Left kidney (tissue), 8 donors: ENCODE measurements at places on chromosomes 12 and 14. TPM values are rescaled to one million over a fixed set of nuclear protein-coding genes. Genes with fewer than 3 reads are reported as not detected.

DNA sequence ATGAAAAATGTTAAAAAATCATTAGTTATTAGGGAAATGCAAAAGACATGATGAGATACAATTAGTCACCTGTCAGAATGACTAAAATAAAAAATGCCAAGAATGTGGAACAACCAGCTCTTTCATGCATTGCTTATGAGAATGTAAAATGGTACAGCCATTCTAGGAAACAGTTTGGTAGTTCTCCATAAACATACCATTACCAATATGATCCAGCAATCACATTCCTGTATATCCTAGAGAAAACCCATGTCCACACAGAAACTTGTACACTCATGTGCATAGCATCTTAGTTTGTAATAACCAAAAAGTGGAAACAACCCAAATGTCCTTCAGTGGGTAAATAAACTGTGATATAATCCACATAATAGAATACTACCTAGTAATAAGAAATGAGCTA, 245.7 kb downstream of the FUT8 start:
- DNase-seq, result no peak

DNA sequence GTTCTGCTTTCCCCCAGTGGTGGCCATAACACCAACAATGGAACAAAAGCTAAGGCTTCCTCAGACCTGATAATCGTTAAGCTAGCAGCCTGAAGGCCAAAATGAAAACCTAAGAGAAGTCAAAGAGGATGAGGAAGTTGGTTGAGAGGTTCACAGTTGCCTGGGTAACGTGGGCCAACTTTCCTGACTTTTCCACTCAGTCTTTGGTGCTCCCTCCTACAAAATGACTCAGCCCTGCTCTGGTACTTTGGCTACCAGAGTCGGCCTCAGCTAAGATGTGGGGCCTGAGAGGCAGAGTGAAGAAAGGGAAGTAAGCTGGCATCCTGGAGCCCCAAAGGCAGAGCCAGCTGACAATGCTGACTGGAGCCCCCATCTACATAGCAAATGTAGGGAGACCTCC, 14.9 kb upstream of the FKBP11 start:
- DNase-seq, result no peak

DNA sequence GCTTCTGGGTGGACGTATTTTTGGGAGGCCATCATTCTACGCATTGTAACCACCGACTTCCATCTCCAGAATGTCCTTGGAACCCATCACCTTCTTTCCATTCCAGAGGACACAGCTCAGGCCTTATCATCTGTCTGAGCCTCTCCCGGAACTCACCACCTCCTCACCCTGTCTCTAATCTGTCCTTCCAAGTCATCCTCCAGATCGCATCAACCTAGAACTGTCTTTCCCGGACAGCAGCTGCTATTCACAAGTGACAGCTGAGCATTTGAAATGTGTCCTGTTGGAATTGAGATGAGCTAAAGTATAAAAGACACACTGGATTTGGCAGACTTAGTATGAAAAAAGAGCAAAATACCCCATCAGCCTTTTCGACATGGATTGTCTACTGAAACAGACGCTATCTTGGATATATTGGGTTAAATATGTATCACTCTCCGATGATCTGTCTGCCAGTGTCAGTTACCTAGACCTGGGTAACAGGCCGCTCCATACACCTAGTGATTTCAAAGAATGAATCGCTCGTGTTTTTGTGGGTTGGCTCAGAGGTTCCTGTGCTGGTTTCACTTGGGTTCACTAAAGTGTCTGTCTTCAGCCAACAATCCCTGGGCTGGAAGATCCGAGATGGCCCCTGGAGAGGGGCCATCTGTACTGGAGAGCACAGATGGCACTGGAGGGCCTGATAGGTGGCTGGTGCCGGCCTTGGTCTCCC, 104.4 kb upstream of the RFLNA start:
- DNase-seq, result no peak

- no peak for DNase-seq
Observed at GRCh38 chr12:57610554-57611107, 604 bp upstream of the ARHGEF25 start.

GRCh38 chr12:130014485-130014807, 110.6 kb upstream of the TMEM132D start:
- DNase-seq, result peak; percentile 36

DNA sequence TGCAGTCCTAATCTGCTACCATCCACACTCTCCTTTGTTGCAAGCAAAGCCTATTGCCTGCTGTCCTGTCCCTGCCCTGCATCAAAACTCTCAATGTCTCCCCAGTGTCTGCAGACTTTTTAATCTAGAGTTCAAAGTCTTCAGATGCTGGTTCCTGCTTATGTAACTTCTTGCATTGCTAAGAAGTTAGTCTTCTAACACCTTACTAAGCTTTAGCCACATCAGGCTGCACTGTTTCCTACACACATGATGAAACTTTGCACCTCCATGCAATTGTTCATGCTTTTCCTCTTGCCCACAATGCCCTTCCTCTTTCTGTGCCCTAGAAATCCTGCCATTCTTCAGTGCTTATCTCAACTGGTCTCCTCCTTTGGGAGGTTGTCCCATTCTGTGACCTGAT, 16.2 kb upstream of the DICER1 start:
- DNase-seq, result no peak

DNA sequence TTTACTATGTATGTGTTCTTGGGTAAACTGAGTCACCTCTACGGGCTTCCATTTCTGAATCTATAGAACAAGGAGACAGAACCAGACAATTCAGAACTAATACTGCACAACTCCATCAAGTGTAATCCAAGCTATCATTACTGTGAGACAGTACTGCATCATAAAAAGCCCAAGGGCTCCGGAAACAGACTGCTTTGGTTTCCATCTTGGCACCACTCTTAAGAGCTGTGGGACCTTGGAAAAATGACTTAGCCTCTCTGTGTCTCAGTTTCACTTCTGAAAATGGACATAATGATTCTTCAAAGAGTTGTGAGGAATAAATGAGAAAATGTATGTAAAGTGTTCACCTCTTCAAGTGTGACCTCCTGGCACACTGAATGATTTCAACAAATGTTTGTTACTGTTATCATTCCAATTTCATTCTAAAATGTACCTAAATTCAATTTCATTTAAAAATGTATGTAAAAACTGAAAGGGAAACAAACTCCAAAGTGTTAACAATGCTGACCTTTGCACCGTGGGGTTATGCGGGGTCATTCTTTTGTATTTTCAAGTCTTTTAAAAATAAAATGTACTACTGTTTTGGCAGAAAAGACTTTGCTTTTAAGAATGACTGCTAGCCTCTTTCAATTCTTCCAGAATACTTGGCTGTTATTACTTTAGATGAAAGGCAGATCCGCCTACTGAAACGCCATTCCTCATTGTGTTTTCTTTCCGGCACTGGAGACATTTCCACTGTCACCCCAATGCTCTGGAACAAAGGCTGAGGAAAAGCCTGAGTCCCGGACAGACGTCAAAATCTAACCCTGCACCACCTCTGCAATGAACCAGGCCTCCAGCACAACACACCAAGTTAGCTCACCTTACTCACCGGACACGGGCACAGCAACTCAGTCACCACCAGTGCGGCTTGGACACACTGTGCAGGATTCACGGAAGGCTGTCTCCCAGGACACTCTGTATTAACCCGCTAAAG, 62.8 kb downstream of the TMCC3 start:
- DNase-seq, result no peak

DNA sequence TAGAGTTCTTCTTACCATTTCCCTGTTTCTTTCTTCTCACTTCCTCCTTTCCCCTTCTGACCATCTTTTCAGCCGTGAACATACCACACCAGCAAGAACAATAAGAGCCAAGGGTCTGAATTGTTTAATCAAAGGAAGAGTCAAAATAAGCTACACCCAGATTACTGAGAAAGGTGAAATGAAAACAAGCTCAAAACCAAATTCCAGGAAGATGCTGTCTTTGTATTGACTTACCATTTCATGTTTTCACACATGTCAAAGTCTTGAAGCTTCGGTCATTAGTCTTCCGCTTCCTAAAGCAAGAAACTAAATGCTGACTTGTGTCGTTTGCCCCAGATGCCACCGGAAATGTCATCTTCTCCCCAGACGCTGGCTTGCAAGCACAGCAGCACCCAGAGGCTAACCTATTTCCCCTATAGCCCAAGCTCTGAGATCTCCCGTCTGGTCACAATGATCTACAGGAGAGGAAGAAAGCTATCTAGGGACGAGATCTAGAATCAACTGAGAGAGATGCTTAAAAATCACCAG, 136.5 kb upstream of the AMIGO2 start:
- no peak for DNase-seq

DNA sequence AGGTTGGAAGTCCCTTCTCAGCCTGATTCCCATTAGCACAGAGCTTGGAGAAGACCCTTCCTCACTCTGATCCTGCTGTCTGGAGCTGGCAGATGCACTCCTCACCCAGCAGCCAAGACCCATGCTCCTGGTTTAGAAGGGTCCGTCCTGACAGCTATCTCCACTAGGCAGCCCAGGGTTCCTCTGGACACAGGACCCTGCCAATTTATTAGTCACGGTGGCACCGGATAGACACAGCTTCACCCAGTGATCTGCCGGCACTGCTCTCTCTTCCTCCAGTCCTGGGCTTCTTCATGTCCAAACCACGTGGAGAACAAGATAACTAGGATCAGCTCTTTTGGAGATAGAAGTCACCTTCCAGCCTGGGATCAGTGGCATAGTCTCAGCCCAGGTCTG, 26.2 kb upstream of the TCL1B start:
- no peak for DNase-seq

- no peak for DNase-seq
Observed at GRCh38 chr14:60707858-60708257, 16.3 kb downstream of the SIX4 start.

DNA sequence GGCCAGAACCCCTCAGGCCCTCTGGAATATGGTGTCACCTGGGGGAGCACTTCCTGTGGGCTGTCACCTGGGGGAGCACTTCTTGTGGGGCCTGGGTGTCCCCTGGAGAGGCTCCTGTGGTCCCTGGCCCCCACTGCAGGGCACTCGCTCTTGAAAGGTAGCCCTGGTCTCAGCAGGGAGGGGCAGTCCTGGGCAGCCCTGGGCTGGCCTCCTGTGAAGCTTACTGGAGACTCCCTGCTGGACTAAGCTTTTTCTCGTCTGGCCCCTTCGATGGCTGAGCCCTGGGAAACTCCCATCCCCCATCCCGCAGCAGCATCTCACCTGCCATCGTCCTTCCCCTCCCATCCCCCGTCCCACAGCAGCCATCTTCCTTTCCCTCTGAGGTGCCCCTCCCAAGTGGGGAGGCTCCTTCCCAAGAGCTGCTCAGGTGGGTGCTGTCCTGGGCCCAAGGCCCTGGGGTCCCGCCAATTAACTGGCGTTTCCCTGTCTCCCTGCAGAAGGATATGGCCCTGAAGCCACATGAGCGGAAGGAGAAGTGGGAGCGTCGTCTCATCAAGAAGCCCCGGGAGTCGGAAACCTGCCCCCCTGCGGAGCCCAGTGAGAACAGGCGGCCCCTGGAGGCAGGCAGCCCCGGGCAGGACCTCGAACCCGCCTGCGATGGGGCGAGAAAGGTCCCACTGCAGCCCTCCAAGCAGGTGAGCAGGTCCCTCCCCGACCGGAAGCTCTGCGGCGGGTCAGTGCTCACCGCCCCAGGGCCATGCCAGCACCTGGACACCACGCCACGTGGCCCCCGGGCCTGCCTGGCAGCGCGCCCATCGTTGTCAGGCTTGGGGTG, 17.9 kb downstream of the FBRSL1 start:
- DNase-seq, result no peak

GRCh38 chr12:74488134-74488533, 49.5 kb upstream of the ATXN7L3B start:
- DNase-seq, result no peak

DNA sequence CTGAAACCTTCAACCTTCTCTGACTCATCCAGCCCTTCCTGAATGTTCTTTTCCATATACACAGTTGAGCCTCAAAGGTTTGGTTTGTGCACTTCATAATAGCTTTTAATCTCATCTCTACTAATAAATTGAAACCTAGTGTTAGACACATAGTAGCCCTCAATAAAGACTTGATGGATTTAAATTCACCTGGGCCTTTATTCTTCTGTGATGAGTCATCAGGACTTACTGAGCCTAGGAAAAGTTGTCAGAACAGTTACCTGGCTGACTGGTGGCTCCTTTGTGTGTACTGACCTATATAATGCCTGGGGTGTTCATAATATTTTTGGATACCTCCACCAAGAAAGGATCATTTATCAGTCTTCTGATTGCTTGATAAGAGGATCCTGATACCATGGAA, 86.4 kb upstream of the NTF3 start:
- DNase-seq, result no peak

DNA sequence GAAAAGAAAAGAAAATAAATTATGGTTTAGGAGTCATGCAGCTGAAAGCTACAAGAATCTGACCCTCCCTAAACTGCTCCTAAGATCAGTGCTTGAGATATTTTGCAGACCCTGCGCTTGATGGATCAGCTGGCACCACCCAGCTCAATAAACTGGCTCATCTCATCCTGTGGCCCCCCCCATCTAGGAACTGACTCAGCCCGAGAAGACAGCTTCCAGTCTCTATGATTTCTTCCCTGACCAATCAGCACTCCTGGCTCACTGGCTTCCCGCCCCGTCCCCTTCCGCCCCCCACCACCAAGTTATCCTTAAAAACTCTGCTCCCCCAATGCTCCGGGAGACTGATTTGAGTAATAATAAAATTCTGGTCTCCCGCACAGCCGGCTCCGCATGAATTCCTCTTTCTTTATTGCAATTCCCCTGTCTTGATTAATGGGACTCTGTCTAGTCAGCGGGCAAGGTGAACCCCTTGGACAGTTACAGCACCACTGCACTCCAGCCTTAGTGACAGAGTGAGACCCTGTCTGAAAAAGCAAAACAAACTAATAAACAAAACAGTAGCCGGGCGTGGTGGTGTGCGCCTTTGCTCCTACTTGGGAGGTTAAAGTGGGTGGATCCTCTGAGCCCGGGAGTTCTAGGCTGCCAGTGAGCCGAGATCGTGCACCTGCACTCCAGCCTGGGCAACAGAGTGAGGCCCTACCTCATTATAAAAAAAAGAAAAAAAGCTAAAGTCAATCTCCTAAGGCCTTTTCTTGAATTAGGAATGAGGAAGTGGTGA, 24.5 kb upstream of the SPTLC2 start:
- DNase-seq, result peak; percentile 36

- no peak for DNase-seq
Observed at GRCh38 chr14:84085493-84085892, 1444.5 kb upstream of the FLRT2 start.

Gene RND1
- 2.4 TPM for polyA plus RNA-seq

Gene CAPZA3
- 0.38 TPM for polyA plus RNA-seq

Gene MIP
- 0.17 TPM for polyA plus RNA-seq

Gene POMT2
- polyA plus RNA-seq, result 59.7 TPM

Gene RPL10L
- not detected for polyA plus RNA-seq

Gene ITPR2
- polyA plus RNA-seq, result 16.5 TPM

Gene CACNA1C
- 11.4 TPM for polyA plus RNA-seq

Gene GCH1
- 10.0 TPM for polyA plus RNA-seq

Gene KCNA1
- polyA plus RNA-seq, result 0.07 TPM

Gene DEGS2
- polyA plus RNA-seq, result 5.3 TPM

Gene PRIMA1
- 1.5 TPM for polyA plus RNA-seq
